ENCODE measurements at places on chromosomes 2 and 18. TPM values are rescaled to one million over a fixed set of nuclear protein-coding genes. Genes with fewer than 3 reads are reported as not detected.

CD207 gene
- not detected for polyA plus RNA-seq

RIT2 gene
- polyA plus RNA-seq: not detected

- no peak for DNase-seq
Measured at GRCh38 chr2:109654326-109655050, 40.3 kb downstream of the SOWAHC start.

L3MBTL4 gene
- not detected for polyA plus RNA-seq

GRCh38 chr2:191218292-191218898 is 26.8 kb upstream of the MYO1B start:
- DNase-seq: peak; percentile 46

GRCh38 chr18:74113711-74114110 is 33.9 kb downstream of the FBXO15 start:
- no peak for DNase-seq

GRCh38 chr2:100143286-100143685 is 896 bp upstream of the AFF3 start:
- DNase-seq: no peak

- no peak for DNase-seq
Measured at GRCh38 chr2:46006473-46007025, 290.7 kb upstream of the EPAS1 start.

SULT1C4 gene
- not detected for polyA plus RNA-seq

MBD2 gene
- 11.2 TPM for polyA plus RNA-seq

ASB18 gene
- not detected for polyA plus RNA-seq

- DNase-seq: no peak
Measured at GRCh38 chr2:173599821-173600359, 245.2 kb downstream of the CDCA7 start.

DNA sequence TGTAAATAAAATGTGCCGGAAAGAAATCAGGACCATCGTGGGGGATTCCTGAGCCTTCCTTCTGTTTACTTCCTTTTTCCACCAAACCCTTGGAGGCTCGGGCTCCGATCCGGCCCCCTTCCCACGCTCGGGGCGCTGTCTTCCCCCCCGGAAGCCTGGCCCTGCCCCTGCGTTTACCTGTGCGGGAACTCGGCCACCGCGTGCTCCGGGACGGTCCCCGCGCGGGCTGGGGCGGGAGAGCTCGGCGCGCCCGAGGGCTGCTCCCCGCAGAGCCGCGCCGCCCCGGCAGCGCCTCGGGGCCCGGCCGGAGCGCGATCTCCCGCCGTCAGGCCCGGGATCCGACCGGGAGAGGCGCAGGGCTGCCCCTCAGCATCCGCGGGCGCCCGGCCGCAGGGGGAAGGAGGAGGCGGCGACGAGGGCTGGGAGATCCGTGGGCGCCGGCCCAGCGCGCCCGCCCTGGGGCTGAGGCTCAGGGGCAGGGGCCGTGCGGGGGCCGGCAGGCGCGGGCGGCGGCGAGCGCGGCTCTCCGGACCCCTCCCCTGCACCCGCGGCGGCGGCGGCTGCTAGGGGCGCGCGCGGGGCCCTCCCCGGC is 435 bp downstream of the ADCY3 start:
- peak; percentile 65 for DNase-seq

CNTNAP5 gene
- not detected for polyA plus RNA-seq

DNA sequence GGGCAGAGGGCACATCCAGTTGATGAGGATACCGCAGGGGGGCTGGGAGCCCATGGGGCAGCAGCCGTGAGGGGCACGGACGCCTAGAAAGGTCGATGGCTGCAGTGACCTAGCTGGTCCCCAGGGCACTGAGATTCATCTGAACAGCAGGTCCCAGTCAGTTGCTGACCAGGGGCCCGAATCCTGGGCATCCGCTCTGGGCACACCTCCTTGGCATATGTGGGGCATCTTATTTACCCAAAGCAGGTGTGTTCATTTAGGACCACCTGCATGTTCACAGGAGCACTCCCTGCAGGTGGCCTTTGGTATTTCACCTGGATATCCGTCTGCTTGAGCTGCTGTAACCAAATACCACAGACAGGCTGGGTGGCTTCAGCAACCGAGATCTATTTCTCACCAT is 72.0 kb upstream of the ODC1 start:
- no peak for DNase-seq

DNA sequence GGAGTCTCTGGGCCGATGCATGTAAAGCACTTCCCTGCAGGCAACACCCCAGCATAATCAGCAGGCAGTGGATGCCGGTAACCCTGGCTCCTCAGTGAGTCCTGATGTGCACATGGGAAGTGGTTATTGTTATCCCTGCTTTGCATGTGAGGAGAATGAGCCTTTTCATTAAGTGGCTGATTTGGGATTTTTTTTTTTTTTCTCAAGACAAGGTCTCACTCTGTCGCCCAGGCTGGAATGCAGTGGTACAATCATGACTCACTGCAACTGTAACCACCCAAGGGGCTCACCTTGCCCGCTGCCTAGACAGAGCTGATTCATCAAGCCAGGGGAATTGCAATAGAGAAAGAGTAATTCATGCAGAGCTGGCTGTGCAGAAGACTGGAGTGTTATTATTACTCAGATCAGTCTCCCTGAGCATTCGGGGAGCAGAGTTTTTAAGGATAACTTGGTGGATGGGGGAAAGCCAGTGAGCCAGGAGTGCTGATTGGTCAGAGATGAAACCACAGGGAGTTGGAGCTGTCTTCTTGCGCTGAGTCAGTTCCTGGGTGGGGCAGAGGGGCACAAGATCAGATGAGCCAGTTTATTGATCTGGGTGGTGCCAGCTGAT is 95.4 kb downstream of the SOCS6 start:
- peak; percentile 90 for DNase-seq

ACKR3 gene
- polyA plus RNA-seq: 8.5 TPM

- DNase-seq: peak; percentile 55
Measured at GRCh38 chr18:21110713-21111345, 784 bp downstream of the ROCK1 start.

GRCh38 chr18:2723207-2723606 is 67.7 kb downstream of the SMCHD1 start:
- DNase-seq: peak; percentile 4

DNA sequence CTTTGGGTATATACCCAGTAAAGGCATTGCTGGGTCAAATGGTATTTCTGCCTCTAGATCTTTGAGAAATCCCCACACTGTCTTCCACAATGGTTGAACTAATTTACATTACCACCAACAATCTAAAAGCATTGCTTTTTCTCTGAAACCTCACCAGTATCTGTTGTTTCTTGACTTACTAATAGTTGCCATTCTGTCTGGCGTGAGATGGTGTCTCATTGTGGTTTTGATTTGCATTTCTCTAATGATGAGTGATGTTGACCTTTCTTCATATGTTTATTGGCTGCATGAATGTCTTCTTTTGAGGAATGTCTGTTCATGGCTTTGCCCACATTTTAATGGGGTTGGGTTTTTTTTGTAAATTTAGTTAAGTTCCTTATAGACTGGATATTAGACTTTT is 382.6 kb upstream of the ZNF804A start:
- no peak for DNase-seq
